CD4-positive, alpha-beta T cell treated with Interleukin-21 for 1 hour (primary cell): ENCODE measurements at places on chromosomes 12 and 14.

DNA sequence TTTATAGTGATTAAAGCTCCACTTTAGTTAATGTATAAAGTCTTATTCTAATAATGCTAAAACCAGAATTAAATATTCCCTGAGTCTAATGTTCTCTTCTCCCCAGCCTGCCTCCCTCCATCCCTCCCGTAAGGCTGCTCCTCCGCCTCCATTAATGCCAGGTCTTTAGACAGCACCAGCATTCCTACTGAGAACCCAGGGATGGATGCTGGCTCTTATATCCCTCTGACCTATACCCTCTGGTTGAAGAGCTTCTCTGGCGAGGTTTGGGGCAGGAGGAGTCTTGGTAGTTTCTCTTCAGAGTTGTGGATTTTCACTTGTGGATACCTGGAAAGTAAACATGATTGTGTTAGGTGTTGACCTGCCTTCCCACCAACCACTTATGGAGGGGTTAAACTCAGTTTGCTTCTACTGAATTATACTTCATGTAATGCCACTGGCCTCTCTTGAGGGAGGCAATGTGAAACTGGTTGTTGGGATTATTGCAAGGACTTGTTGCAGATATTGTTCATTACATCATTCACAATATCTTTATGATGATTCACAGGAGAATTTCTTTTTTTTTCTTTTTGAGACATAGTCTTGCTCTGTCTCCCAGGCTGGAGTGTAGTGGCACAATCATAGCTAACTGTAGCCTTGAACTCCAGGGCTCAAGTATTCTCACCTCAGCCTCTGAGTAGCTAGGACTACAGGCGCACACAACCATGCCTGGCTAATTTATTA, 11.1 kb upstream of the SMAGP start:
- no peak for DNase-seq

DNA sequence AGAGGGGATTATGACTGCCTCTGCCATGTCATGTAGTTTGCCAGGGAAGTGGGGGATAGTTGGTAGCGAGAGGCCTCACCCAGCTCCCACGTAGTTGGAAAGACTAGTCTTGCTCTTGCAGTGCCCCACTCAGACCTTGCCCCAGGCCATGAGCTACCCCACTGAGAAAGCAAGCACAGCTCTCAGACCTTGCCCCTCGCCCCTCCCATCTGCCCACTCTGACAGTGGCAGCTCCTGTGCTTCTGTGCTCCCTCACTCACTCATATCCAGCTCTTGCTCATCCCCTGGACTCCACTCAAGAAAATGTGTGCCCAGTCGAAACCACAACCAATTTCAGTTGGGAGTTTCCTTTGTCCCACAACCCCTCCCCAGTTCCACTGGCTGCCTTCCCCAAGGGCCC, 55.5 kb upstream of the BDKRB2 start:
- DNase-seq: no peak

DNA sequence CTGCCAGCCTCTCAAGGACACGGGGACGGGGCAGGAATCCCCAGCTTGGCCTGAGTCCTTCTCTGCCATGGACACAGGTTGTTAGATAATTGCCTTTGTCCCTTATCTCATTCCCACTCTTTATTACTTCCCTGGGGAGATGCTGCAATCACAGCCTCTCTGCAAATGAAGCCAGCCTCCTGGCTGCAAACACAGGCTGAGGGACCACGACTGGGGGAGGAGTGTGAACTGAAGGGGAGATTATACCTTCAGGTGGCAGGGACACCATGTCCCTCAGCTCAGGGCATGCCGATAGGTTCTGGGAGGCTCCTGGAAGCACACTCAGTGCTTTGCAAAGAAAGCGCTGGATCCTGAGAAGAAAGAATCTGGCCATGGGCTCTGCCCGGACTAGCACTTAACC, 16.1 kb upstream of the CHGA start:
- no peak for DNase-seq

- no peak for DNase-seq
These were observed 673 bp downstream of the BEGAIN start for GRCh38 chr14:100586403-100587085.

GRCh38 chr12:131402781-131403396, 308.0 kb upstream of the SFSWAP start:
- DNase-seq: no peak

GRCh38 chr12:131606218-131606901, 104.5 kb upstream of the SFSWAP start:
- DNase-seq: peak; percentile 13

GRCh38 chr12:7959701-7960121, 23.7 kb upstream of the SLC2A3 start:
- peak; percentile 64 for DNase-seq

- peak; percentile 60 for DNase-seq
These were observed 58.1 kb upstream of the PCED1B start for GRCh38 chr12:47021298-47021697.

DNA sequence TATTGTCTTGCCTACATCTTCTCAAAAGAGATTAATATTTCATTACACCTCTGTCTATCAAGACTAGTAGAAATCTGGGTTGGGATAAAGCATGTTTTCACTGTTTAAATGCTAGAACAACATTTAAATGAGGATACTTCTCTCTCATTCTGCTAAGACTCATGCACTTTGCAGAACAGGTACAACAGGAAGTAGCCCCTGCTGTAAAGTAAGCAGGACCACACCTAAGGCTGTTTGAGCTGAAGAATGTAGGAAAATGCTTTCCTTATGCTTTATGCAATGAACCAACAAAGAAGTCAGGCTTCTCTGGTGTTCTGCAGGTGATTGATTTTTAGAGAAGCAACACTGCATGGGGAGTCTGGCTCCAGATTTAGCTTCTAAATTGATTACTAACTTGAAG, 89.4 kb downstream of the PAX9 start:
- DNase-seq: no peak

GRCh38 chr14:52551696-52552062, 626 bp downstream of the TXNDC16 start:
- peak; percentile 21 for DNase-seq

GRCh38 chr14:60197629-60198303, 32.6 kb upstream of the DHRS7 start:
- no peak for DNase-seq

DNA sequence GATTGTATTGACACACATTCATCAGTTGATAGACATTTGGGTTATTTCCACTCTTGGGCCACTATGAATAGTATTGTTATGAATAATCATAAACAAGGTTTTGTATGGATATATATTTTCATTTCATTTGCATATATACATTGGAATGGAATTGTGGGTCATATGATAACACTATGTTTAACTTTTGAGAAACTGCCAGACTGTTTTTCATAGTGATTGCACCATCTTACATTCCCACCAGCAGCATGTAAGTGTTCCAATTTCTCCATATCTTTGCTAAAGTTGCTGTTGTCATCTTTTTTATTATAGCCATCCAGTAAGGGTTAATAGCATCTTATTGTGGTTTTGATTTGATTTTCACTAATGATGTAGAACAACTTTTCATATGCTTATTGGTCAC, 198.5 kb upstream of the PPFIA2 start:
- no peak for DNase-seq

GRCh38 chr14:64956697-64957406, 14.3 kb upstream of the GPX2 start:
- DNase-seq: no peak

GRCh38 chr12:107564946-107565345, 120.7 kb upstream of the PWP1 start:
- DNase-seq: no peak

DNA sequence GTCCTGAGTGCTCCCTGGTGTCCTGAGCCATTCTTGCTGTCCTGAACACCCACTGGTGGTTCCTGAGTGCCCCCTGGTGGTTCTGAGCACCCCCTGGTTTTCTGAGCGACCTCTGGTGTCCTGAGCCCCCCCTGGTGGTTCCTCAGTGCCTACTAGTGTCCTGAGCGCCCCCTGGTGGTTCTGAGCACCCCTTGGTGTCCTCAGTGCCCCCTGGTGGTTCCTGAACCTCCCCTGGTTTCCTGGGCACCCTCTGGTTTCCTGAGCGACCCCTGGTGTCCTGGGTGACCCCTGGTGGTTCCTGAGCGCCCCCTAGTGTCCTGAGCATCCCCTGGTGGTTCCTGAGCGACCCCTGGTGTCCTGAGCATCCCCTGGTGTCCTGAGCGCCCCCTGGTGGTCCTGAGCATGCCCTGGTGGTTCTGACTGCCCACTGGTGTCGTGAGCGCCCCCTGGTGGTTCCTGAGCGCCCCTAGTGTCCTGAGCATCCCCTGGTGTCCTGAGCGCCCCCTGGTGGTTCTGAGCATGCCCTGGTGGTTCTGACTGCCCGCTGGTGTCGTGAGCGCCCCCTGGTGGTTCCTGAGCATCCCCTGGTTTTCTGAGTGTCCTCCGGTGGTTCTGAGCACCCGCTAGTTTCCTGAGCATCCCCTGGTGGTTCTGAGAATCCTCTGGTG, 473.1 kb downstream of the TMEM121 start:
- peak; percentile 85 for DNase-seq

DNA sequence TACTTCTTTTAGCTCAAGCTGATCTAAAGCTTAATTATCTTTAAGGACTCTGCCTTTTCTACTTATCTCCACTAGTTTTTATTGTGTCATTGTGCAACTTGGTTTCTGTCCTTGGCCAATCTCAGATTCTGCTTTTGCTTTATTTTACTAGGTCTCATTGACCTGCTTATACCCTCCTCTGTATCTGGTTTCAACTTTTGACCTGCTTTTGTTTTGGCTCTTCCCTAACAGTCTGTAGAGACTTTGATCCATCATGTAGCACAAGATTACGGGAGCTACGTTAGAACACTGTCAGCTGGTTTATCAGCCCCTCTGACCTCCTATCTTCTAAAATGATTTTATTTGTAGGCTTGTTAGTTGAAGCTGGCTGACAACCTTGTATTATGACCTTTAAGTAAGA, 43.6 kb downstream of the ZCRB1 start:
- no peak for DNase-seq

DNA sequence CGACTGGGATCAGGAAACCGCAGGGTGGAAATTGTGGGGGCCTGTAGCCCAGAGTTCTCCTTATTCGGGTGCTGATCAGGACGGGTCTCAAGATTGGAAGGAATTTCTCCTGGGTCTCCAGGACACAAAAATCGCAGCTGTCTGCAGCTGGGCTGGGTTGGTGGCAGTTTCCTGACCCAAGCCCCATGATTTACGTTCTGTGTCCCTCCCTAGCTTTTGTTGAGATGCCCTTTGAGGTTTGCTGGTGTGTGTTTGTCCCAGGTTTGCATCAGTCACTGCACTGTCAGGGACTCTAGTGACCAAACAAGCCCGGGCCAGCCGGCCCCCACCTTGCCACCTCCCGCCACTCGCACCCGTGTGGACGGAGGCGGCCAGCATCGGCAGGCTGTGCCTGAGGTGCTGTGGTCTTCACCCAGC, 89.5 kb downstream of the FBXL14 start:
- no peak for DNase-seq

GRCh38 chr12:49503674-49504180, 35.1 kb upstream of the KCNH3 start:
- DNase-seq: no peak

- no peak for DNase-seq
These were observed 3.5 kb downstream of the RAB15 start for GRCh38 chr14:64968651-64969050.

- no peak for DNase-seq
These were observed 41.3 kb upstream of the TMTC2 start for GRCh38 chr12:82645414-82645813.

GRCh38 chr12:53196486-53196885, 10.6 kb downstream of the ITGB7 start:
- DNase-seq: no peak

GRCh38 chr14:32720927-32721326, 217.8 kb upstream of the NPAS3 start:
- no peak for DNase-seq

GRCh38 chr14:23793532-23793931, 157.4 kb downstream of the DHRS2 start:
- no peak for DNase-seq

- DNase-seq: no peak
These were observed 15.5 kb upstream of the MLXIP start for GRCh38 chr12:122062832-122063693.

GRCh38 chr14:101502761-101503392, 58.4 kb upstream of the DIO3 start:
- no peak for DNase-seq

GRCh38 chr14:84085493-84085892, 1444.5 kb upstream of the FLRT2 start:
- DNase-seq: no peak

DNA sequence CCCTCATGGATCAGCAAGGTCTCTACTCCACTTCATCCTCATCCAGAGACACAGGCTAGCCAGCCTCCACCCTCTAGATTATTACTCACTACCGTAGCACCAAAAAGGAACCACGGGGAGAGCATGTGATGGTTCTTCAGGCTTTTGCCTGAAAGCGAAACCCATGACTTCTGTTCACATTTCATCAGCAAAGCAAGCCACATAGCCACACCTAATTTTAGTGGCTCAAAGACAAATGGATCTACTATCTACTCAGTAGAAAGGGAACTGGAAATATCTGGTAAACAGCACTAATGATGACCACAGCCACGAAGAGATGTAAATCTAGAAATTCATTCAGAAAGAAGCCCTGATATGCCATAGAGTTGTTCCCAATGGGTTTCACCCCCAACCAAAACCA, 51.4 kb downstream of the VCPKMT start:
- DNase-seq: peak; percentile 82

DNA sequence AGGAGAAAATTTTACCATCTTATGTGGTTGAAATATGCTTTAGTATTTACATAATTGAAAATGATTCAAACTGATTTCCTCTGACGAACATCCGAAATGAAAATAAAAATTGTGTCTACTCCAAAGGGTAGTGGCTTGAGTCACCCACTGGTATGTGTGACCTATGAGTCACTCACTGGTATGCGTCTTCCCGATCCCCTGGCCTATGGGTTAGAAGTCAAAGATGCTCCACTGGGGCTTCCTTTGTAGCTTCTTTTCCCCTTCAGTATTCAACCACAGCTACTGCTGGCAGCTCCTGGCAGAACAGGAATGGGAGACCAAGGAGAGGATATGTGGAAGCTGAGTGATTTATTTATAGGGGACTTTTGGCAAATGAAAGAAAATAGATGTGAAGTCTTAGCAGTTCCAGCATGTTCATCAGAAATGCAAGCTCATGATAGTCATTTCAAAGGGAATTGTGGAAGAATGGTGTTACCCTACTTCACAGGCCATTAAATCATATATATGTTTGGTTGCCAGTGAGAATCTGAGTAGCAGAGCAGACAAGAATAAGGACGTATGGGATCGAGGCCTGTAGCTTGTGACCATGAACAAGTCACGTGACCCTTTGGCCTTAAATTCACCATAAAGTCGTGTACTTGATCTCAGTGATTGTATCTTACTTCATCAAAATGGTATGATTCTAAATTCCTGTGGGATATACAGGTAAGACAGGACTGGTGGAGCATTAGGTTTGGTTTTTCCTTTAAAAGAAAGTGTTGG, 108.3 kb downstream of the CRADD start:
- peak; percentile 36 for DNase-seq

- DNase-seq: no peak
These were observed 16.4 kb upstream of the POC1B start for GRCh38 chr12:89542236-89542635.

GRCh38 chr12:45890276-45890675, 100.1 kb downstream of the SCAF11 start:
- DNase-seq: no peak
